Suppressor macrophage treated with lipopolysaccharide for 4 hours (primary cell): ENCODE measurements at places on chromosomes 11 and 22.
A peak's percentile ranks its signal among the peaks of the same experiment; 100 is the strongest.

- DNase-seq: no peak
Measured at GRCh38 chr11:8641332-8641731, 41.1 kb downstream of the TRIM66 start.

DNA sequence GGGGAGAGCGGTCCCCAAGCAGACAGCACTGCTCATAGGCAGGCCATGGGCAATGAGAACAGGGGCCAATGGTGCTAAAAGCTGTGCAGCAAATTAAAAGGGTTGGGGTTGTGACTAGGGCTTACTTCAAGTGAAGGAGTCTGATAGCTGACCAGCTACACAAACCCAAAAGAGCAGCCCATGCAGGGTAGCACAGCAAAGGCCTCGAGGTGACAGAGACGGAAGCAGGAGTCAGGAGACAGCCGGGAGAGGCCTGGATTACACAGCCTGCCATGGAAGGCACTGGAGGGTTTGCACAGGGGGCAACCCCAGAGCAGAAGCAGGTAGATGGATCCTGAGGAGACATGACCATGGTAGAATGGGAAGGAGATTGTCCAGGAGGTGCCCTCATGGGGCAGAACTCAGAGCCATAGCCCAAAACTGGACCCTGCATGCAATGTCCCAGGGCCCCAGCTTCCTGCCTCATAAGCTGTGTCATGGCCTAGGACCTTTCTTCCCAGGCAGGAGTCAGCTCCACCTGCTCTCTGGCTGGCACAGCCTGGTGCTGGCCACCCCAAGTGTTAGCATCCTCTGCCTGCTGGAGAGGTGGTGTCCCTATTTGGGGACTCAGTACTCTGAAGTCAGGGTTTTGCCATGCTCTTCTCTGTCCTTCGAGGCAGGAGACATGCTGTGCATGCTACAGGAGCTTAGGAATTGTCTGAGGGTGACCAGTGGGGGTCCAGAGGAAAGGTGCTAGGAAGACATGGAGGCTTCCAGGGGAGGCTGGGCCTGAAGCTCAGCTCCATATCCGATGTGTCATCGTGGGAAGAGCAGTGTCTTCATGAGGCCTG, 33.3 kb downstream of the RSPH14 start:
- DNase-seq: no peak

DNA sequence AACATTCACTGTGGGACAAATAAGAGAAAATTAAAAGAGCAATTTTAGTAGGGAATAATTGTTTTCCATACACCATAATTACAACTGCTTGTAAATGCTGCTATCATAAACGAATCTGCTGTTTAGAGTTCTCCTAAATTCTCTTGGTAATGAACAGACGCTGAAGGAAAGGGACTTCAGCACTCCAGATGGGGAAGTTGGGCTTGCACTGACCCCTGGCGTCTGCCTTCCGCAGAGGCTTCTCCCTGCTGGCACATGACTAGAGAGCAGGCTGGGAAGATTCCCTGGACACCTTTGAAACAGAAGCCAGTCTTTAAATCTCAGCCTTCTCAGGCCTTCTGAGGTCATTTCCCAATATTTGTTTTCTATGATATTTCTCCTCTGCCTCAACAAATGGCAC, 84.1 kb downstream of the NXPE2 start:
- DNase-seq: peak; percentile 57

DNA sequence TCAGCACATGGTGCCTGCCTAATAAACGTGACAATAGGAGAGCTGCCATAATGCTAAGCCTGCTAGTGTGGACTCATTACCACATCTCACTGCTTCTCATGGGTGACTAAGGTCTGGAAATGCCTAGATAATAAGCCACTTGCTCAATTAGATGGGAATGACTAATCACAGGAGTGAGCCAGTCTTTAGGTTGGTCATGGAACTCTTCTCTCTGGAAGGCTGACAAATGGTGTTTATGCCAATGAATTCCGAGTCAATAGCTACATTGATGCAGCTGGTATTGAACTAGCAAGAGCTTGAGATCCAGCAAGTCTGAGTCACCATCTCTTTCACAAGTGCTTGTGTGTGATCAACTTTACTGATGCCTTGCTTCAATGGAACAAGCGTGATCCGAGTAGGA, 334.9 kb downstream of the OPCML start:
- peak; percentile 19 for DNase-seq

GRCh38 chr11:123585206-123585605, 69.2 kb downstream of the SCN3B start:
- DNase-seq: no peak

DNA sequence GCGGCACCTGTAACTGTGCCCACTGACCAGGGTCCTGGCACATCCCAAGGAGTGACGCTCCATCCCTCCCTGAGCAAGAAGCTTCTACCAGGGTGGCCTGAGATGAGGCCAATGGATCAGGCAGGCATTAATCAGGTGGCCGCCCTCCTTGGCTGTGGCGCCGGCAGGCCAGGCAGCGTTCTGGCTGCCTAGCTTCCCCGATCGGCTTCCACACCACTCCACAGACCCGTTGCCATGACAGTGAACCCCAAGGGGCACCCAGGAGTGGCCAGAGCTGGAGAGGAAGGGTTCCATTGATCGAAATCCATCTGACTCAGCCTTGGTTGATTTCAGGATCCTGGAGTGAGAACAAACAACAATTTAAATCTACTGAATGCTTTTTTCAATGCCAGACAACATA, 20.5 kb downstream of the LRRC55 start:
- DNase-seq: no peak

DNA sequence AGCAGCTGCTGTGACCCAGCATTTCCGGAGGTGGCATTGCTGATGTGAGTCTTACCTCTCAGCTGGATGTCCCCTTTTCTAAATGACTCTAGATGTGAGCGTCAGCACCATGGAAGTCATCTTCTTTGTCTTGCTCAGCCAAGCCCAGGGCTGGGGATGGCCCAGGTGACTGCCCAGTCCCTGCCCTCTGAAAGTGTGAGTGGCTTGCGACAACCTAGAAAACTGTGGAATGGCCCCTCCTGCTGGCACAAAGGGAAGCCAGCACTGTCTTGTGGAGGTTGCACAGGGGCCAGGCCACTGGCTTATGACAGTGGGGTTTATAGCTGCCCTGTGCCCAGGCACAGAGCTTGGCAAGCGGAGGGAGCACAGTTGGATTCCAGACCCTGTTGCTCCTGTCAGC, 6.2 kb downstream of the TUB start:
- no peak for DNase-seq

GRCh38 chr11:33797879-33798278, 23.6 kb upstream of the FBXO3 start:
- no peak for DNase-seq

DNA sequence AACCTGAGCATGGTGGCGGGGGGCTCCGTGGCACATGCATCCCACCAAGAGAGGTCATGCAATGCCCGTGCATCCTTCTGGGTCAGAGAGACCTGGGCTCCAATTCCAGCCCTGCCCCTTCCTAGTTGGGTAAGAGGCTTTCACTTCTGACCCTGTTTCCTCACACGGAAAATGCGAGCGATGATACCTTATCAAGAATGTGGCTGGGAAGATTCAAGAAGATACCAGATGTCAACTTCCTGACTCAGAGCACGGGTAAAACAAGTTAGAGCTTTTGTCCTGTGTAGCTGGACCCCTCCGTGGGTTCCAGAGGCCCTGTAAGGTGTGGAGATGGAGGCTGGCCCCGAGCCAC, 8.7 kb upstream of the DGKZ start:
- DNase-seq: no peak

- no peak for DNase-seq
Measured at GRCh38 chr11:58905721-58906547, 33.4 kb upstream of the GLYATL1 start.

- DNase-seq: no peak
Measured at GRCh38 chr11:66324664-66325063, 7.8 kb upstream of the CD248 start.

GRCh38 chr11:61024938-61025820, 53.7 kb downstream of the CD6 start:
- no peak for DNase-seq

- peak; percentile 29 for DNase-seq
Measured at GRCh38 chr11:130121445-130121978, 38.1 kb upstream of the ST14 start.
